ENCODE measurements at places on chromosomes 16 and 17.

- no peak for DNase-seq
These were observed 33.7 kb upstream of the ZNF750 start for GRCh38 chr17:82873521-82873920.

- no peak for DNase-seq
These were observed 45.3 kb downstream of the WNT3 start for GRCh38 chr17:46773221-46773605.

DNA sequence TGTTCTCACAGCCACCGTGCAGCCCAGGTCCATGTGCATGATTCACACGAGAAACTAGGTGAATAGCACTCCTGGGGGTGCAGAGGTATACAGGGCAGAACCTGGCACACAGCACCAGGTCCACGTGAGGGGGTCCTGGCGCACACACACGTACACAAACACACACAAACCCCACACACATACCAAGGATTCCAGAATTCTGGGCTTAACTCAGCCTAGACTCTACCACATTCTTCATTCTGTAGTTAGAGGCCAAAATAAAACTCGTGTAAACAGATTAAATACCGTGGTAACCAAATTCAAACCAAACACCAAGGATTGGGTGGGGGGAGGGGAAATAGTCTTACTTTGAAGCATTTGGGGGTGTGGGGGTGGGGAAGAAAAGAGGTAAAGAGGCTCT lies 58.5 kb downstream of the XYLT1 start:
- no peak for DNase-seq

DNA sequence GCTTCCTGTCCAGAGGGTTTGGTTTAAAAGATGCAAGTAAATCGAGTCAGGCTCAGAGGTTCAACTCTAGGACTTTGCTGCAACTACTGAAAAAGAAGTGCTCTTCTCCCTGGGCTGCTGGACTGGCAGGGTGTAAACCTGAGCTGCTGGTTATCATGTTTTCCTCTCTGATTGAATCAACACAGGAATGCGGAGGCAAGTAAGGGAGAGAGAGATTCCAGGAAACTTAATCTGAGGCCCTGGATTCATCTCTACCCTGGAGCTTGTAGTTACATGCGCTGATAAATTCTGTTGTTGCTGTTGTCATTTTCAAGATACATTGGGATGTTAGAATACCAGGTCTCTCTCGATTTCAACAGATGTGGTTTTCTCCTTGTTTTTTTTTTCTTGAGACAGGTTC lies 8.2 kb upstream of the HS3ST3A1 start:
- DNase-seq, result no peak

DNA sequence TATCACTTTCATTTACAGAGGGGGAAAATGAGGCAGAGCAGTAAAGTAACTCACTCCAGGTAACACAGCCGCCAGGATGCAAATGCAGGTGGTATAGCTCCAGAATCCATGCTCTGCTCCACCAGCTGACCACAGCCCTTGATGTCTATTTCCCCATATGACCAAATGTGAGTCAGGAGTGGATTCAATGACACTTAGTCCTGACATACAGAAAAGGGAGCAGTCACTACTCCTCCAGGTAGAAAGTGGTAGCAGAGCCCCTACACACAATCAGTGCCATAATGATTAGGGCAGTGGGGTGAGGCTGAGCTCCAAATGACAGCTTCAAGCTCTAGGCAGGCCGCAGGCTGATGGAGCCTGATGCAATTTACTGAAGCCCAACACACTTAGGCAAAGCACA lies 43.3 kb upstream of the GFOD2 start:
- DNase-seq, result no peak

DNA sequence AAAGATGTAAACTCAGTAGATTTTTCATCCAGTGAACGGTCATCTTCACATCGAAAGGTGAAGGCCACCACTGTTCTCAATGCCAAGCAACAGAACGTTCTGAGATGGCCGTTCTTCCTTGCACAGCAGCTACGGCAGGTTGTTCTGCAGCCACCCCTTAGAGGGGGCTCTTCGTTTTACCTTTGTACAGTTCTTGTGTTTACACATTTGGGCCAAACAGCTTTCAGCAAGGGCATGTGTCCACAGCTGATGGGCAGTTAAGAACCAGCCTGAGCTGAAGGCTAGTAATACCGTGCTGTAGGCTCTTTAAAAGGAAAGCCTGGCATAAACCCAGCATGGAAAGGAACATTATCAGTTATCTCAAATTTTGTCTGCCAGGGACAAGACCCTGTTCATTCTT lies 15.9 kb downstream of the PLD6 start:
- DNase-seq, result no peak

DNA sequence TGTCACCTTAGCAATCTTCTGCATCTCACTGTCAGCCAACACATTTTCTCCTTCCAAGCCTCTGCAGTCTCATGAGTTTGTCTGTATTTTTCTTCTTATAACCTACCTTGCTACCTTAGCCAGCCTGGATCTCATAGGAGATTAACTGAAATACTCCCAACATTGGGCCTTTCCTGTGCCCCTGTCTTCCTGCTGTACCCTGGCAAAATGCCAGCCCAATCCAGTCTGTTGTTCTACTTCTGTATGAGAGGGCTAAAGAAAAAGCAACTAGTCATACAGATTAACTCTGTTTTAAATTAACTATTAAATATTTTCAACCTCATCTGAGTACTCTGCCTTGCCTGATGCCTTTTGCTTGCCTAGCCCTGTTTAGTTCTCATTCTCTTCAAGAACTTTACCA lies 18.4 kb downstream of the GOSR1 start:
- DNase-seq, result no peak

- DNase-seq, result no peak
These were observed 6.5 kb downstream of the ADAT1 start for GRCh38 chr16:75616521-75617010.

- DNase-seq, result no peak
These were observed 19.9 kb downstream of the DHX38 start for GRCh38 chr16:72113616-72113945.

- DNase-seq, result peak; percentile 24
These were observed 23.5 kb downstream of the GTF3C1 start for GRCh38 chr16:27526180-27526579.

DNA sequence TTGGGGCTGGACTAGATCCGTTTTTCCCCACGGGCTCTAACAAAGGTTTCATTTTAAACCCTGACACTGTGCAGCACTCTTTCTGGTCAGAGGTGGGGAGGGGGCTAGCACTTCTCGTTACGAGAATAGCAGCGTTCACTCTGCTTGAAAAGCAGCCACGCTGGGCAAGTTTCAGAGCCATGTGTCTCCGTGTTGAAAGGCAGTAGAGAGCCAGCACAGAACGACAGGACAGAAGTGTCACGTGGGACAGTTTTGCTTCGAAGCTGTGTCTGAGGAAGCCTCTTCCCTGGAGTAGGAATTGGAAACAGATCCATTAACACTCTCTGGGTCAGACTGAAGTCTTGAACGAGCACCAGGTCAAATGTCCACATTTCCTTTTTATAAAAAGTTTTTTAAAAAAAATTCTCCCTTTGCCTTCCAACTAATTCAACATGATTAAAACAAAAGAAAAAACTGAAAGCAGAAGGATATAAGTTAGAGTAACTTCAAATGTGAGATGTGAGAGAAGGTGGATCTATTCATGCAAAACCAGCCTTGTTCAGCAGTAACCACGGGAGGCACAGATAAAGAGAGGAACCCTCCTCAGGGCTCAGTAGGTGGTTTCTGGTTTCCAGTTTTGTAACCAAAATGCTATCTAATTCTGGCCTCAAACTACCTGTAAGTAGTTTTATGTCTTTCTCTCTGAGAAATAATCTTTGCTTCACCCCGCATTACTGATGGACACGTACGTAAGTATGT lies 65.0 kb downstream of the SMG6 start:
- no peak for DNase-seq

DNA sequence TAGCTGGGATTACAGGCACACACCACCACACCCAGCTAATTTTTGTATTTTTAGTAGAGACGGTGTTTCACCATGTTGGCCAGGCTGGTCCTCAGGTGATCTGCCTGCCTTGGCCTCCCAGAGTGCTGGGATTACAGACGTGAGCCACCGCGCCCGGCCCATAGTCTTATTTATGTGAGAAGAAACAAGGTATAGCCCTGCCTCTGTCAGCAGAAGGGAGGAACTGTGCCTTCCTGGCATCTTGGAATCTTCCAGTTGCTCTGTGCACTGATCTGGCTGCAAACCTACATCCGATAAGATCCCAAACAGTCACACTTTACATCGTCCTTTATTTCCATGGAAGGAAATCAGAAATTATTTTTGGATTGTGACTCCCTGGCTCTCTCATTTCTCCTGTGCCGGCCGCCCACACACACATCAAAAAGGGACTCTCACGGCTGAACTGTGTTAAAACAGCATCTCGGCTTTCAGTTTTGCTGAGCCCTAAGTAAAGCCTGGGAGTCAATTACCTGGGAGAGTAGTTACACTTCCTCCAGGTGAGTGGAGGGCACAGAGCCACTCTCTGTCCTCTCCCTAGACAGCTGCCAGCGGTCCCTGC lies 23.3 kb downstream of the WIPI1 start:
- no peak for DNase-seq

DNA sequence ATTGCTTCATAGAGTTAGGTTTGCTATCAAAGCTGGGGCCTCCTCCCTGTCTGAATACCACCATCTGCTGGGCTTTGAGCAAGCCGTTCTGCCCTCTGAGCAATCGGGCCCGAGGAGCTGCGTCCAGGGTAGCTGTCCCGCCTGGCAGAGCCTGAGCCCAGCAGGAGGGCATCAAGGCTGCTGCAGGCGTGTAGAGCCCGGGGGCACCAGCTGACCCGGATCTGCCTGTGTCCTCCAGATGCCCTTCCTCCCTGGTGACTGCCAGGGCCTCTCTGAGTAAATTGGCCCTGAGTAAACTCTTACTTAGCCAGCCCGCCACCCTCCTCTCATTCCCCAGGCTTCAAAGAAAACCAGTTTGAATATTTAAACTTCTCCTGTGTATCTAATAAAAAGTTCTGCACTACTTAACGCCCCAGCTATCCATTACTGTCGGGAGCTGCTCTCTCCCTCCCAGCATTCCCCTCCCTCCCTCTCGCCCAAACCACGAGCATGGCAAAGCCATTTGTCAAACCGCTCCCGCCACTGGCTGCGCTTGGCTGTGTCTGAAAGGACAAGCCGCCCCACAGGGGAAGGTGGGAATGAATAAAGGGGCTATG lies 16.4 kb downstream of the CDK5RAP3 start:
- no peak for DNase-seq

DNA sequence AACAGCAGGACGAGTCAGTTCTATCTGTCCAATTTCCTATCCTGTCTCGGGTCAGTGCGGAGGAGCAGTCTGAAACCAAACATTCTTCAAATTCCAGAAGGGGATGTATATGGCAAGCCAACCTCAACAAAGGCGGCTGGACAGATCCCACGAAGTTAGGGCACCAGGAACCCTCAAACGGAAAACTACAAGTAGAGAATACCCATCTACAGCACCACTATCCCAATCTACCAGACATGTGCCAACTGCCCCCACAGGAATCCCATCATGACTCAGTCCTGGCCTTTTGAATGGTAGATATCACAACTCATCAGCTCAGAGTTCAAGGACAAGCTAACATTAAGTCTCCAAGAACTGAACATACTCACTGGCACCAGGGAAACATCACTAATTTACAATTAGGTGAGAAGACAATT lies 2.3 kb downstream of the NAT9 start:
- no peak for DNase-seq

GRCh38 chr17:40170325-40170724 lies 6.9 kb upstream of the RAPGEFL1 start:
- DNase-seq, result no peak

GRCh38 chr17:57939797-57940196 lies 15.4 kb downstream of the CUEDC1 start:
- no peak for DNase-seq

- no peak for DNase-seq
These were observed 236.0 kb upstream of the IRX5 start for GRCh38 chr16:54694651-54695050.

DNA sequence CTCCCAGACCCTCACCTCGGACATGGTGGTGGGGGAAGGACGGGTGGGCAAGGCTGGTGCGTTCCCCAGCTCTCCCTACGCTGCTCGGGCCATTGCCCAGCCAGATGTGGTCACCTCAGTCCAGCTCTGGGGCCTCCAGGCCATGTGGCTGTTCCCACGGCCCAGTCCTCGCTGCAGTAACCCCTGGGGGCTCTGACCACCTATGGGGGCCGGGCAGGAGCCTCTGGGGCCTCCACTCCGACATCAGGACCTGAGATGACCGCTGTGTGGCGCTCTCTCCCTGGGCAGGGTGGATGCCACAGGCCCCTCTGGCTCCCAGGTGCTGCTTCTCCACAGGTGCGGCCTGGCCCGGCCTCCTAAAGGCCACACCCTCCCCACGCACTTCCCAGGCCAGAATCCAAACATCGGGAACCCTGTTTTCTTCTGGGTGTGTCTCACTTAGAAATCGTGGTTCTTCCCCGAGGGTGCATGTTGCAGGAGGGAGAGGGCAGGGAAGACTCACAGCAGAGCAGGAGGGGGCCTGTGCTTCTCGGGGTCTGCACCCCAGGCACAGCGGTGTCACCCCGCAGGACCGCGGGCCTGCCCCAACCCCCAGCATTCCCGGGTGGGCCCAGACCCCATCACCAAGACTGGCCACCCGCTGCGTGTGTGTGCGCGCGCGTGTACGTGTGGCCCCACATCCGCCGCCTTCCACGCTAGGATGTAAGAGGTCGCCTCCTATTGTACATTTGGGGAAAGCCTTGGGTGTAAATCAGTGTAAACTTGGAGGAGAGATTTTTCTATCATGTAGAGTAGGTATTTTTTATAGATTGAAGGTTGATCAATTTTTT lies 5.9 kb upstream of the CAPN15 start:
- DNase-seq, result no peak

DNA sequence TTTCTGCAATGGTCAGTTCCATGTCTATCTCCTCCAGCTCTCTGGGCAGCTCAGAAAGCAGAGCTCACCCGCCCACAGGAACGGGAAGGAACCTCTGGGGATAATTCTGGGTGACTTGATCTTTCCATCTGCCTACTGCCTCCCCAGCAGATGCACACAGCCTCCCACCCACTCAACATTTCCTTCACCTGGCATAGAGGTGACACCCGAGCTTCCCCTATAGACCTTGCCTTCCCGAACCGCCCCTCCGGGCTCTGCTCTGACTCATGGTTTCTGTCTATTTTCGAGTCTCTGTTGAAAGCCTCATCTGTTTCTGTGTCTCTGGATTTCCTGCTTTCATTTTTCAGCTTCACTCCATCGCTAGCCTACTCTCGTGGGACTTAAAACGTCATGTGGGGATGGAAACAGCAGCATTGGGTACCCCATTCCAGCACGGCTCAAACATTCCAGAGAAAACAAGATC lies 11.4 kb downstream of the GGA3 start:
- no peak for DNase-seq

DNA sequence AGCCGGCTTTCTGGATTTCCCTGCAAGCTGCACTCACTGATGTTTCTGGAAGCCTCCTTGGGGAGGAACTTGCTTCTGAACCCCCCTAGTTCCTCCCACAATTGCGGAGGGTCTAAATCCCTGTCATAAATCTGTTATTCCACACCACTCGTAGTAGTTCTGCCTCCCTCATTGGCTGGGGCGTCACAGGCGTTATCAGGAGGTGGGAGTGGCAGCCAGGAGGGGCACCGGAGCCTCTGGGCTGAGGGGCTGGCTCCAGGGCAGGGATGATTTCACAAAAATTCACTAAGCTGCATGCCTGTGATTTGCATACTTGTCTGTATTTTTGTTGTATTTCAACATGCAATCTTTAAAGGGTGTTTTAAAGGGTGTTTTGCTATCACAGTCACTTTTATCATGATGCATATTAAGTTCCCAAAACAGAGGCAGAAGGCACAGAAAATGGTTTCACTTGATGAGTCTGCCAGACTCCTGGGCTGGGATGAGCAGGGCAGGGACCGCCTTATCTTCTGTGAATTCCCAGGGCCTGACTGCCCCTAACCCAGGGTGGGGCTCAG lies 176.2 kb upstream of the FOXF1 start:
- DNase-seq, result no peak

- no peak for DNase-seq
These were observed 1.1 kb downstream of the DCUN1D3 start for GRCh38 chr16:20899071-20899470.

- no peak for DNase-seq
These were observed 3.0 kb downstream of the HOXB6 start for GRCh38 chr17:48601539-48602425.

All from testis (tissue), 5 donors.